ENCODE measurements at places on chromosomes 2 and 18.

DNA sequence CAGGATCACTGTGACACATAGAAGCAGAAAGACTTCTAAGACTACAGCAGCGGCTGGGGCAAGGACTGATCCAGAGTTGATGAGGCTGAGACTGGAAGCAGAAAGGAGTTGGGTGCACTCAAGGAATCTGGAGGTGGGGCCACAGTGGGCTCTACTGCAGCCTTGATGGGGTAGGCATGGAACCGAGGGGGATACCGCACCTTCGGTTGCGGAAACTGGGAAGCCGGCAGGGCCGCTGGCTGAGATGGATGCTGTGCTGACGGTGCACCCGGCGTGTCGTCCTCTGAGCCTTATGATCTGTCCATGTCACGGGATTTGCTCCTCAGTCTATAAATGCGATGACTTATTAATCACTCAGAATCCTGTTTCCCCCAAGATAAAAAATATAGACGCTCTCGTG is 473.5 kb upstream of the MYT1L start:
- no peak for DNase-seq

DNA sequence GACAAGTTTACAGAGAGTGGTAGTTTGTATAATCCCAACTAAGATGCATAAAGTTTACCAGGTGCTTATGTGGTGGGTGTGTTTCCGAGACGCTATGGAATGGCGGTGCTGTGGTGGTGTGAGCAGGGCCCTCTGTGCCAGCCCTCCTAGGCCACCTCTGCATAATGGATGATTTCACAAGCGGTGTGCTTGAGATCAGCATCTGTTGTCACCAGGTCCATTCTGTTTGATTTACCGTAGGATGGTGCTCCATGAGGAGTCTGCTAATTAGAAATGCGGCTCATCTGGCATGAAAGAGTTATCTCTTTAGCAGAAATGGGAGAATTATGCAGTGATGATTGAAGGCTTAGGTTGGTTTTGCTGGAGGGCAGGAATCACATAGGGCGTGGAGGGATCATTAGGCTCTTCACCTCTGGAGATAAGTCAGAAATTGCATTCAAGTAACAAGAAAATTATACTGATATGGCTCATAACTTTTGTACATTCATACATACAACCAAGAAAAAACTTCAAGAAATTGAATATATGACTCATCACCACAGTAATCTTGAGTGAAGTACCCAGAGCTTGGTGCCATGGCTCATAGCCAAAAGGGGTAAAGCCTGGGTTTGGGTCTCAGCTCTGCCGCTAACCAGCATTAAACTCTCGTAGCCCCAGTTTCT is 41.4 kb downstream of the CRIM1 start:
- no peak for DNase-seq

DNA sequence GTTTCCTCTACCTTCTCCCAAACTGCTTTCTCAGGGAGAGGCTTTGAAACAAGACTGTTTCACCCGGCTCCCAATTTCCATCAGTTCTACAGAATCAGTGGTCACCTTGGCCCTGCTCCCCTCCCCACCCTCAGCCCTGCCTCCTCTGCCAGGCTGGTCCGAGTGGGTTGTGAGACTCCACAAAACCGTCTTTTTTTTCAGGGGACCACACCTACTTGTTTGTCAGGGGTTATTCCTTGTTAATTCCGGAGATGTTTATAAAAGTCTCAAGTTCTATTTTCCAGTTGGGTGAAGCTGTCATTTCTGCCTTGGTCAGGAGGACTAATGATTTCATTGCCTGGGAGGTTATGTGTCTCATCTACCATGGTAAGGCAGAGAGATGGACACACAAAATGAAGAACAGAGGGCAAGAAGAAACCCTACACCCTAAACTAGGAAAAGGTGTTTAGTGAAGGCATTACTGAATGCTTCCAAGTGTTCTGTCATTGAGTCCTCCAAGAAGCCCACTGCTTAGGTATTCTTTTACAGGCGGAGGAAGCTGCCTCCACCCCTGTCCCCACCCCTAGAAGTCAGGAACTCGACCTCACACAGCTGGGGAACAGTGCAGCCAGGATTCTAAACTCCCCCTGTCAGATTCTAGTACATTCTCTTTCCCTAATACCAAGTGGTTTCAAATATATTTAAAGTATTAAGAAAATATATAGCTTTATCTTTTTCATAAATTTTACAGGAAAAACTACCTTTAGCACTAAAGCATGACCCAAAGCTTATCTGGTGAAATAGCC is 46.3 kb downstream of the COPS8 start:
- no peak for DNase-seq

- DNase-seq = no peak
Observed at GRCh38 chr2:224016963-224017362, 22.1 kb downstream of the SERPINE2 start.

DNA sequence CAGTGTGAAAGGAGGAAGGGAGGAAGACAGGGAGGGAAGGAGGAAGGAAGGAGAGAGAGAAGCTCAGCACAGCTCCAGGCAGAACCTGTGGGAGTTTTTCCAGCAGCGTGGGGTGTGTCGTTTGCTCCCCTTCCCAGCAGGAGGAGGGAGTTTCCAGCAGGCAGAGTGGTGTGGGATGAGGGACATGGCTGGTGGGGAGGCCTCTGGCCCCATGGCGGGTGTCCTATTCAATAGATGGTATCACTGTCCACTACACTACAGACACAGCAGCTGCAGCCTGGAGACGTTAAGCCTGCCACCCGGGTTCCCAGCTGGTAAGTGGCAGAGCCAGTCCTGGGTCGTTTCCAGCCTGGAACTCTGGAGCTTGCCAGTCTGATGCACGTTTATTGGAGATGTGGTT is 44.7 kb downstream of the GLI2 start:
- DNase-seq = no peak

DNA sequence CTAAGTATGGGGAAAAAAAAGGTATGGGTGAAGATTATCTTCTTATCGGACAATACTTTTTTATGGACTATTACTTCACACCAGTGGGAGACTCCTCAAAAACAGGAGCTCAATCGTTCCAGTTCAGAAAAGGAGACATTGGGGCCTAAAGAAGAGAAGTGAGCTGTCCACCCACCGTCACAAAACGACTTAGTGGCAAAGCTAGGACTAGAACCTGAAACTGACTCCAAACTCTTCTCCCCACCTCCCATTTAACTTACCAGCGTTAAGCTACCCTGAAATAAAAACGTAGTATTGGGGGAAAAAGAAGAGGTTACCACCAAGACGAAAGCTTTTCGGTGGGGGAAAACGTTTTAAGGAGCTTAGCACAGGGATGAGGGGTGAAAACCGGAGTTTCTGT is 503 bp downstream of the GTF3C3 start:
- DNase-seq = no peak

GRCh38 chr2:145846982-145847381 is 1327.1 kb upstream of the ZEB2 start:
- DNase-seq = no peak

DNA sequence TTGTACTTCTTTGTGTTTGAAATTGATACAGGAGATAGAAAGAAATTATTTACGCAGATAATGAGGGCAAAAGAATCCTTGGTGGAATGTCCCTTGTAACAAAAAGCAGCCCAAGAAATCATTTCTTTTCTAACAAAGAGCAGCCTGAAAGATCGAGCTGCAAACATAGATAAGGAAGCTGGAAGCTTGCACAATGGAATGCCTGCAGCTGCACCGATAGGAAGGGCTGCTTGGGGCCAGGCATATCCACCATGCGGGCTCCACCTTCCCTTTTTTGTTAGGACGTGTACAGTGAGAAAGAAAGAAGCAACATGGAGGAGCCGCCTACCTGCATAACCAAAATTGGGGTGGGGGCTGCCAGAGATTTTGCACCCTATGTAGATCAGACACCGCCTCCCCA is 568.7 kb downstream of the METTL4 start:
- DNase-seq = no peak

DNA sequence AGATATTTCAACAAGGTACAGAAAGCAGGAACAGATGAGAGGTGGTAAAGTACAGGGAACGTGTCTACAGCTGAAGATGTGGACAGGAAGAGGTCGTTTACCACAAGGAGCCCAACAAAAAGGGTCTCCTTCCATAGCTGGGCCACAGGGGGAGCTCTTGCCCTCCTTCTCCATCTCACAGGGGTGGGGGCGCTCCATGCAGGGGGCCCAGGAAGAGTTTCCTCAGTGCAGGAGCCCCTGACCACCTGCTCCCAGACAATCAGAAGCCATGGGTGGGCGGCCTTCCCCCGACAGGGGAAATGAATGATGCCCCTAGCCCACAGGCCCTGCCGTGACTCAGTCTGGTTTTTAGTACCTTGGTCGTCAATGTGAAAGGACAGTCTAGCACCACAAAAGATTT is 163.6 kb upstream of the ZNF516 start:
- DNase-seq = no peak

DNA sequence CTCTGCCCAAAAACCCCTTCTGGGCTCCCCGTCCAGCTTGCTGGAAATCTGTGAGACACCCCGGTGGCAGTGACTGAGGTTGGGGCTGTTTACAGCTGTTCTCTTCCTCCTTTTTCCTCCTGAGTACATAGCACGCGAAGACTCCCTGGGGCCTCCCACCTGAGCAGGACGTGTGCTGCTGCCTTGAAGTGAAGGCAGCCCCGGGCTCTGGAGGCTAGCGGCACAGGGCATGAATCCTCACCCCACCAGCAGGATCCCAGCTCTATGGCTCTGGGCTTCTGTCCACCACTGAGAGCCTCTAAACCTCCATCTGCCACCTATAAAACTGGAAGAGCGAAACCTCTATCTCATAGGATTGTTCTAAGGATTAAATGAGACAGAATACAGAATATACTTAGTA is 182.5 kb downstream of the TMEM163 start:
- DNase-seq = no peak

DNA sequence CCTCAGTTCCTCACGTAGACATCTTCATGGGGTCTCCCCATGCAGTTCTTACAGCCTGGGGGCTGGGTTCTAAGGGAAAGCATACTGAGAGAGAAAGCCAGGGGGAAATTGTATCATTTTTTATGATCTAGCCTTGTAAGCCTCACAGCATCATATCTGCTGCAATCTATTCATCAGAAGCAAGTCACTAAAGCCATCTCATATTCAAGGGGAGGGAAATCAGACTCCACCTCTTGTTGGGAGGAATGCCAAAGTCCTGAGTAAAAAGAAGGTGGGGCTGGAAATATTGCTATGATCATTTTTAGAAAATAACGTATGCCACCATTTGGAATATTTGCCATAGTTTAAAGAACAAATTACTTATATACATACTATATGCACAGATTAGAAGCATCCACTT is 304.6 kb downstream of the TXNL1 start:
- no peak for DNase-seq

DNA sequence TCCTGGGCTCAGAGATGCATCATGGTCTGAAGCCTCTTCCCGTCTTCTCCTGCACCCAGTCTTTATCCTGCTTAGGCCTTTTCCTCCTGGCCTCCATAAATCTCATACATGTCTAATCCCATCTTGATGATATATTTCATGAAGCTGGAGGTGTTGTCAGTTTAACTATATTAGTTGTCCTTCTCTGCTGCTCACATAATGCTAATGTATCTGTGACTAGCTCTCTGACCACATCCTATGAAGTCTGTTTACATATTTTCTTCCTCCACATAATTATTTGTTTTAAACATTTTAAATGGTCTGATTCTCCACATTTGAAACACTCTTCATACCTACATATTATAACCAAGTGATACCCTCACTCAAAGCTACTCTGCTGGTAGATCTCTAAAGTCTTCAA is 315.2 kb upstream of the RND3 start:
- DNase-seq = no peak

- DNase-seq = no peak
Observed at GRCh38 chr2:29723255-29724001, 198.0 kb downstream of the ALK start.

DNA sequence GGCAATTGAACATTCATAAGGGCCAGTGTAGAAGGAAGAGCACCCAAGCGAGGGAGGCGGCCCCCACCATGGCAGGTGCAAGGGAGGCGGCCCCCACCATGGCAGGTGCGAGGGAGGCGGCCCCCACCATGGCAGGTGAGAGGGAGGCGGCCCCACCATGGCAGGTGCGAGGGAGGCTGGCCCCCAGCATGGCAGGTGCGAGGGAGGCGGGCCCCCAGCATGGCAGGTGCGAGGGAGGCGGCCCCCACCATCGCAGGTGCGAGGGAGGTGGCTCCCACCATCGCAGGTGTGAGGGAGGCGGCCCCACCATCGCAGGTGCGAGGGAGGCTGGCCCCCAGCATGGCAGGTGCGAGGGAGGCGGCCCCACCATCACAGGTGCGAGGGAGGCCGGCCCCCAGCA is 24.7 kb upstream of the GPC1 start:
- no peak for DNase-seq

DNA sequence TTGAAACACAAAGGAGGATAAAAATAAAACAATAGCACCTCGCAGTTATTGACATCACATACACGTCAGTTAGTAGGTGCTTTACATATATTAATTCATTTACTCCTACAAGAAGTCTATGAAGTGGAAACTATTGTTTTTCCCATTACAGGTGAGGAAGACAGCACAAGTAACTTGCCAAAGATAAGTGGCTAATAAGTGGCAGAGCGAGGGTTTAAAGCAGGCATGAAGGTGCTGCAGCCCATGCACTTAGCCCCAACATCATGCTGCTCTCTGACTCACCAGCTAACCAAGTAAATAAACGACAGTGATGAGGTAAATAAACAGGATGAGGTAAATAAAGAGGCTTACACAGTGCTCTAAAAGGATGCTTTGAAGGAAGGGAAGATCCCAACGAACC is 498.6 kb upstream of the ZEB2 start:
- DNase-seq = no peak

- DNase-seq = no peak
Observed at GRCh38 chr2:227043981-227044380, 120.0 kb downstream of the COL4A4 start.

- DNase-seq = no peak
Observed at GRCh38 chr18:23062011-23062410, 73.3 kb upstream of the CABLES1 start.

GRCh38 chr18:8448130-8448529 is 161.1 kb upstream of the RAB12 start:
- no peak for DNase-seq

- no peak for DNase-seq
Observed at GRCh38 chr2:127508023-127508630, 18.2 kb downstream of the IWS1 start.

DNA sequence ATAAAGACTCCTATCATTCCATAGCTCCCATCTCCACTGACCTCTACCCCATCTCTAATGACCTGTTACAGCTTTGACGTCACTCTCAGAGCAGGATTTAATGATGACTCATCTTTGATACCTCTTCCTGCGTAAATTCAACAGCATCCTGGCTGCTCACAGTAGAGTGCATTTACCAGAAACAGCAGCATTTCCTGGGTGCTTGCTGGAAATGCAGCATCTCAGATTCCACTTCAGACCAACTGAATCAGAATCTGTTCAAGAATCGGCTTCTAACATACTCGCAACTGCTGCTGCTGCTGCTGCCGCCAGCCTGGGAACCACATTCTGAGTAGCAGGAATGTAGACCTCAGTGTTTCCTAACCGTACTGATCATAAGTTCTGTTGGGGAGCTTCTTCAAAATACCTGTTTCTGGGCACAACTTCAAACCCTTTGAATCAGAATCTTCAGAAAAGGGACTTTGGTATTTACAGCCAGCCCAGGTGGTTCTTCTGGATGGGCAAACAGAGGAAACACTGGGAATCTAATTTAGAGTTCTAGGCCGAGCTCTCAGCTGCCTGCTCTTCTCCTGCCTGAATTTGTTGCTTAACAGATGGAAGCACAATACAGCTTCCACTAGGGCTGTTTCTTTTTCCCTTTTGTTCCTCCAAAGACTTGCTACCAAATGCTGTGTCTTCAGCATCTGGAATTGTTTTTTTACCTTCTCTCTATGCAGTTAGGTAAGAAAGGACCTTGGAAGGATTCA is 241.4 kb downstream of the NCKAP5 start:
- DNase-seq = no peak

- no peak for DNase-seq
Observed at GRCh38 chr2:18526429-18526828, 34.0 kb downstream of the RDH14 start.

GRCh38 chr2:230891064-230891463 is 26.3 kb downstream of the ITM2C start:
- DNase-seq = no peak
